ENCODE measurements at places on chromosomes 2 and 18.

- no peak for DNase-seq
These were observed 65.9 kb upstream of the ZFP36L2 start for GRCh38 chr2:43292297-43292696.

- DNase-seq = no peak
These were observed 24.0 kb upstream of the MARCO start for GRCh38 chr2:118918017-118918416.

DNA sequence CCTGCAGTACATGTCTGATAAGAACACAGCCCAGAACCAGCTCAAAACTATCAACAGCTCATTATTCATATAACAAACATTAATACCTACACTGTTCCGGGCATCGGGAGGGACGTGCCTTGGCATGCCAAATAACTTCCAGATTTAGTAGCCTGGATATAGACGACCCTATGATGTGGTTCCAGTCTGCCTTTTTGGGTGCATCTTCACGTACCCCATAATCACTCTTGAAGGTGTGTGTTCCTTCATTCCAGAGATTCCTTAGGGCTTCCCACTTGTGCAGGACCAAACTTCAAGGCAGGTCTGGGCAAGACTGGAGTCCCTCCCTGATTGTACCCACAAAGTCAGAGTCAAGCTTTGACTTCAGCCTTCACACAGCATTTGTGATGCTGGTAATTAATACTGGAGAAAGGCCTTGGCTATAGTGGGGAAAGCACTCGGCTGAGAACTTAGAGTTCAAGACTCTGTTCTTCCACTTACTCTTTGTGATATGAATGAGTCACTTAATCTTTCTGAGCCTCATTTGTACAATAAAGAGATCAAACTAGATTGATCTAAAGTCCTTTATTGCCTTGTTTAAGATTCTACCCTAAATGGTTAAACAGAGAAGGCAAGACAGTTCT, 27.7 kb upstream of the SPATS2L start:
- DNase-seq = peak; percentile 54

- DNase-seq = no peak
These were observed 164.5 kb downstream of the PMAIP1 start for GRCh38 chr18:60064271-60064670.

DNA sequence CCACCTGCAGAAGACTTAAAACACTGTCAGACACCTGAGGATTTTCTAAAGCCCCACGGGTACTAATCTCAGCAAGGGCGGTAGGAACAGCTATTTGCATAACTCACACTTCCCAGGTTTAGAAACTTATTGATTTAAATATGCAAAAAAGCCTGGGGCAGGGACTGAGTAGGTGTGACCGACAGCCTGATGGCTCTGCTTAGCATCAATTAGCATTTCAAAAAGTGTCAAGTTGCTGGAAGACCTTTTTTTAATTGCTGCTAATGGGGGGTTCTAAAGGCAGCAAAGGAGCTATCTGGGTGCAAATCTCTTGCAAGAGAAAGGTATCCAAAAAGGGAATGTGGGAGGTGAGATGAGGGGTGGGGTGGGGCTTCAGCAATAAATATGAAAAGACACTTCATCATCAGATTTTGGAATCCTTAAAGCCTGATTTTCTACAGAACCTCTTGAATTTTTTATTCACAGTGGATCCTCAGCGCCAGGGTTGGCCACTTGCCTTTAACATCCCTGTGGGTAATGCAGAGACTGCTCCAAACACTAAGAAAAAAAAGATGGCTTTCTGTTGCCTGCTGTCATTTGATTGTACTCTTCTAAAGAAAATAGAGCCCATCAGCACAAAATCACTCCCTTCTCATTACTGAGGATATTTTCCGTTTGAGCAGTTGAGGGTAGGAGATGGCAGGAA, 121.1 kb upstream of the RMP24 start:
- no peak for DNase-seq

GRCh38 chr2:28209261-28209691, 183.4 kb upstream of the FOSL2 start:
- DNase-seq = no peak

- no peak for DNase-seq
These were observed 76.9 kb downstream of the MBP start for GRCh38 chr18:77055429-77056300.

- no peak for DNase-seq
These were observed 4.0 kb upstream of the COL3A1 start for GRCh38 chr2:188970211-188970610.

DNA sequence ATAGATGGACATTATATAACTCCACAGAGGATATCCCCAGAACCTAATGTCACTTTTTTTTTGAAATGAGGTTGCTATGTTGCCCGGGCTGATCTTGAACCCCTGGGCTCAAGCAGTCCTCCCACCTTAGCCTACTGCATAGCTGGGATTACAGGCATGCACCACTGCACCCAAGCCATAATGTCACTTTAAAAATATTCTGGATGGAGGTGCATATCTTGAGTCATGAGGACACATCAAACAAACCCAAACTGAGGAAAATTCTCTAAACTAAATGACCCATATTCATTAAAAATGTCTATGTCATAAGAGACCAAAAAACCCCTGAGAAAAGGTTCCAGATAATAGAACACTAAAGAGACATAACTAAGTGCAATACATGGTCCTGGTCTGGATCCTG, 36.3 kb downstream of the OSGEPL1 start:
- no peak for DNase-seq

- DNase-seq = no peak
These were observed 23.0 kb downstream of the RTP5 start for GRCh38 chr2:241892299-241893137.

DNA sequence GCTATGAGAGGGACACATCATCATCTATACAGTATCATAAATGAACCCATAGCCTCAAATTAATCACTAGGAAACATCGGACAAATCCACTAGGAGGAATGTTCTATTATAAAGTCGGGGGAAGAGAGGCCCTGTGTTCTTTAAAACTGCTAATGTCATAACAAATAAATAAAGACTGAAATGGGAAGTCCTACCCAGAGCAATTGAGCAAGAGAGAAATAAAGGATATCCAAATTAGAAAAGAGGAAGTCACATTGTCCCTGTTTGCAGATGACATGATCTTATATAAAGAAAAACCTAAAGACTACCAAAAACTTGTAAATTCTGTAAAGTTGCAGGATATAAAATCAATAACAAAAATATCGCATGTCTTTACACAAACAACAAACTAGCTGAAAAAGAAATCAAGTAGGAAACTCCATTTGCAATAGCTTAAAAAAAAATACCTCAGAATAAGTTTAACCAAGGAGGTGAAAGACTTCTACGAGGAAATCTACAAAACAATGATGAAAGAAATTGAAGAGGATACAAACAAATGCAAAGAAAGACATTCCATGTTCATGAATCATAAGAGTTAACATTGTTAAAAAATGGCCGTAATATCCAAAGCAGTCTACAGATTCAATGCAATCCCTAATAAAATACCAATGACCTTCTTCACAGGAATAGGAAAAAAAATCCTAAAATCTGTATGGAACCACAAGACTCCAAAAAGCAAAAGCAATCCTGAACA, 30.6 kb downstream of the RTN4 start:
- DNase-seq = no peak

DNA sequence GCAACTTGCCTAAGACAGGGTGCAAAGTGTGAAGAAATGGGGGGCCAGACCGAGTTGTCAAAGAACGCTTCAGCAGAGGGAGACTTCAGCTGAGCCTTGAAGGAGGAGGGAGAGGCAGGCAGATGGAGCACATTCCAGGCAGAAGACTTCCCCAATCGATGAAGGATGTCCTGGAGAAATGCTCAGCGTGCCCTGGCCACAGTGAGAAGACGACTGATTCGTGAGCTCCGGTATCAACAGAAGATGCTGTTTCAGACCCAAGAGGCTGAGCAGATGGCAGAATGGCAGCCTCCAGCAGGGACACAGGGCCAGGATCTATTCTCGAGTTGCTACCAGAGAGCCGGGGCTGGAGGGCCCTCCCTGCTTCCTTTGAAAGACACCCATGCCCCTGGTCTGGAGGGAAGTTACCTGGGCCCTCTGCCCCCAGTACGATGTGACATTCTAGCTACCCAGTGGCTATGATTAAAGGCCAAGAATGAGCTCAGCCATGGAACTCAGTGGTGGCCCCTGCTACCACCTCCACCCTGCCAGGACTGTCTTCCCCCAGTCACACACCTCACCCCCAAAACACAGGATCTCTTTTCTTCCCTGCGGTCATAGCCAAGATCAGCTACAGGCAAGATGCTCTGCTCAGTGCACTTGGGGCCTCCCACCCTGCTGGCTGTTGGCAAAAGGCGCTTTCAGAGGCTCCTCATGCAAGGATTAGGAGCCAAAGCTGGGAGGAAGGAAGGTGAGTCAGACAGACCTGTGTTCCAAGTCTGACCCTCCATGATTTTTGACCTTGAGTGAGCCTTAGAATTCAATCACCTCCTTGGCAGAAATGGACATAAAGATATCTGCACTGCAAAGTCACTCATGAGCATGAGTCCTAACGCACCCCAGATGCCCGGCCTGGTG, 84.3 kb downstream of the TFCP2L1 start:
- no peak for DNase-seq

DNA sequence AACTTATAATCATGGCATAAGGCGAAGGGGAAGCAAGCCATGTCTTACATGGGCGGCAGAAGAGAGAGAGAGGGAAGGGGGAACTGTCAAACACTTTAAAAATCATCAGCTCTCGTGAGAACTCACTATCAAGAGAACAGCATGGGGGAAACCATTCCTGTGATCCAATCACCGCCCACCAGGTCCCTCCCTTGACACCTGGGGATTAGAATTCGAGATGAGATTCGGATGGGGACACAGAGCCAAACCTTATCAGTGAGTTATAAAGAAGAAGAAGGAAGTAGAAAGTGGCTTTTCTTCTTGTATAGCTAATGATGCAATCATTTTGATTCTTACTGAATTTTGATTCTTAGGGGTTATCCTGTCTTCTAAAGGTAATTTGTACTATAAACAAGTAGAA, 51.4 kb downstream of the SMCHD1 start:
- DNase-seq = no peak

DNA sequence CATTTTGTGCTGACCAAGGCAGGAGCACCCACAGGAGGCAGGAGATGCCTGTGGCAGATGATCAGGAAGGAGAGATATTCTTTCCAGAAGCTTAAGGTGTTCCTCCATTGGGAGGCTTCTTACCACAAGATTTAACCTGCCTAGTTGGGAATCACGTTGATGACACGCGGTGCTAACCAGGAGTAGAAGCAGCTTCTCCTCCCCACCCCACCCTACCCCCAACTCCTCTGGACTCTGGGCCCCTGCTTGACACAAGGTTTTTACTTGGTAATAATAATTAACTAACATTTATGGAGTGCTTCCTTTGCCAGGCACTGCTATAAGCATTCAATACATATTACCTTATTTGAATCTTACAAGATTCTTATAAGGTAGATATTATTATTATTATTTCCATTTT, 62.5 kb upstream of the PAPOLG start:
- no peak for DNase-seq

DNA sequence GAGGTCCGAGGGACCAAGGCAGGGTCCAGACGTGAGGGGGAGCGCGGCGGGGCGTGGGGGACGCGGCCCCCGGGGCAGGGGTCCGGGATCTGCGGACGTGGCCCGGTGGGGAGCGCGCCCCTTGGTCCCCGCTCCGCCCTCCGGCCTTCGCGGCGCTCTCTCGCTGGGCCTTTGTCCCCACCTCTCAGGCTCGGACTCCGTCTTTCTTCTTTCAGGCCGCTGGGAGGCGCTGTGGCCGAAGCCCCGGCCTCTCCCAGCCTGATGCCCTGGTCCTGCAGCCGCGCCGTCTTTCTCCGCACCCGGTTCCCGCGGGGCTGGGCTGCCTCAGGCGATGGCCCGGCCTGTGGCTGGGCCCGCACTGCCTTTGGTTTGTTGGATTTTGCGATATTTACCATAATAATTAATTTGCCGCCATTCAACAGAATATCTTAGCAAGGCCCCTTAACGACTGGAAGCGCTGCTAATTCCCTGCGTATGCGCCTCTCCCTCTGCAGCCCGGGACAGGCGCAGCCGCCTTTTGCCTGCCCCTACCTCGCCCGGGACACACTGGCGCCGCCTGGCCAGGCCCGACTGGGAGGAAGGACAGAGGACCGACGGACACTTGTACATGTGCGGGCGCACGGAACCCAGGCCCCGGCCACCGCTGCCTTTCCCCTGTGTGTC, 10.8 kb downstream of the SIX3 start:
- peak; percentile 67 for DNase-seq

- no peak for DNase-seq
These were observed 146.9 kb upstream of the MAP3K20 start for GRCh38 chr2:172928756-172929155.

DNA sequence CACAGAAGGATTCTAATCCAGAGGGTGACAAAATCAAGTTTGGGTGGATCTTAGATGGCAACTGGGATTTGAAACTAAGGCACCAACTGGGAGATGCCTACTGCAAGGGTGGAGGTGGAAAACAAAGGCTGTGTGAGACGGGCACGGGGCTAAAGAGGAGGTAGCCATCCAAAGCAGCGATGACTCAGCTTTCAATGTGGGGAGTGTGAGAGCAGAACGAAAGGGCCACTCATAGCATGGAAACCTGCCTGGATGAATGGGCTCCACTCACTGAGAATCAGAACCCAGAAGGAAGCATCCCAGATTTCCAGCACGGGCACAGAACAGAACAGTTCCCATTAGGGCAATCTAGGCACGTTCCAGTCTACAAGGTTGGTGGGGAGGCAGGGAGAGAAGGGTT, 159.5 kb downstream of the COL4A4 start:
- DNase-seq = no peak

- DNase-seq = no peak
These were observed 52.6 kb upstream of the KIDINS220 start for GRCh38 chr2:8889978-8890377.

DNA sequence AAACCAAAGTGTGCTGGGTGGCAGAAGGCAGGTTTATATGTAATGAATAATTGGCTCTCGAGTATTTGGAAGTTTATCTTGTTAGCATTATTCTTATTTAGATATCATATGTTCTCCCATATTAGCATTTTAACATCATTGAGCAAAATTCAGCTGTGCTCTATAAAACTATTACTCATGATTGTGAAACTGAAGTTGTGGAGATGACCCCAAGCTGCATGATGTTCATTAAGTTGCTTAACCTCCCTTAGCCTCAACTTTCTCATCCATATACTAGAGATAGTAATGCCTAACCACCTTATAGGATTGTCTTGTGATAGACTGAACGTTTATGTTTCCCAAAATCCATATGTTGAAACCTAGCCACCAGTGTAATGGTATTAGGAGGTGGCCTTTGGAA, 346.3 kb downstream of the SATB2 start:
- DNase-seq = no peak

DNA sequence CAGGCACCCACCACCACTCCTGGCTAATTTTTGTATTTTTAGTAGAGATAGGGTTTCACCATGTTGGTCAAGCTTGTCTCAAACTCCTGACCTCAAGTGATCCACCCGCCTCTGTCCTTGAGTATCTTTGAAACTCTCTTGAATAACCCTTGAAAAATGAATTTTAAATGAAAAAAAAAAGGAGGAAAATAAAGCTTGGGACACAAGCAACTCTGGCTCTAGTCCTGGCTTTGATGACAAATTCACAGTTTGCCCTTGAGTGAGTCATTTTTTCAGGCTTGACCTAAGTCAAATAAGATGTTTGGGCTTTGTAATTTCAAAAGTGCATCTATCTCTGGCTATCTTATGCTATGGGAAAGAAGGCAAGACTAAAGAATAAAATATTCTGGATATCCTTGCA, 79.0 kb upstream of the TRIB2 start:
- no peak for DNase-seq

All from SW480 (cell line).